HEK293T (cell line): ENCODE measurements at places on chromosomes 4 and X.

DNA sequence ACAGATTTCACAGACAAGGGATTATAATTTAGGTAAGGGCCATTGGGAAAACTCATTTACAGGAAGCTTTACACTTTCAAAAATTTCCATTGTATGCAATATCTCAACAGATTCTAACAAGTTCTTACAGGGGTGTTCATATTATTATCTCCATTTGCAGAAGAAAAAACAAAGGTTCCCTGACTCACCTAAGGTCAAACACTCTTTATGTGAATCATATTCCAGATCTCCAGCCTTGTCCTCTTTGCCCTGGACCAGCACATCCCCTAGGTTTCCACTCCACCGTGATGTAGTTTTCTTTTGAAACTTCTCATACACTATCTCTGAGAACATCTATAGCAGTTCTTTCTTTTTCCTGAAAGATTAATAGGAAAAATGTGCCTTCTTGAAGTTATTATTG, 96.4 kb upstream of the HS3ST1 start:
- DNase-seq: no peak

DNA sequence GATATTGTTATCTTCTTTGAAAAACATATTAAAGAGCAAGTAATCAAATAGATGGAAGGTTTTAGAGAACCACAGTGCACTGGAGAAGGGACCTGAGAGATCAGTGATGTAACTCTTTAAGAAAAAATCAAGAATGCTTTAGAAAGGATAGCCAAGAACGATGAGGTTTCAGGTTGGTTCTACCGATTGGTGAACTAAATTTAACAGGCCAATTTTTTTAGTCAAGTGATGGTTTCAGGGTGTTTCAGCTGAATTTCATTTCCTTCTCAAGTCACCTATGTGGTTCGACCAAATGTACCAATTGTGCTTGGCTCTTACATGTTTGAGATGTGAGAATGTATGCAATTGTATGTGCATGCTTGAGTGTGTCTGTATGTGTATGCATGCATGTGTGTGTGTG, 26.5 kb downstream of the HS3ST1 start:
- DNase-seq: no peak

DNA sequence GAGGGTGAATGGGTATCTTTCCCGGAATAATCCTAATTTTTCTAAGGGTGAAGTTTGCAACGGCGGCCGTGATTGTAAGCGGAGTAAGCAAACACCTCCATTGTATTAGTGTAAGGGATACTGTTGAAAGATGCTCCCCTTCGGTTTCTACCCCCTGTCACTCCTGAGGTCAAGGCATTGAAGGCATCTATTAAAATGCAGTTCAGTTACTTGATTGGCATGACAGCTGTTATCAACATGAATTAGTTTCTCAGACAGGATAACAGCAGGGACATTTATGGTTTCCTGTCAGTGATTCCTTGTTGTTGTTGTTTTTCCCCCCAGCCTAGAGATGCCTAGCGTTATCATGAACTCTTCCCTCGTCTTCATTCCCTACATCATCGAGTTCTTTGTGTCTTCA, 552 bp downstream of the SLC25A14 start:
- no peak for DNase-seq

GRCh38 chrX:2574271-2574670, 73.5 kb upstream of the DHRSX start:
- no peak for DNase-seq

DNA sequence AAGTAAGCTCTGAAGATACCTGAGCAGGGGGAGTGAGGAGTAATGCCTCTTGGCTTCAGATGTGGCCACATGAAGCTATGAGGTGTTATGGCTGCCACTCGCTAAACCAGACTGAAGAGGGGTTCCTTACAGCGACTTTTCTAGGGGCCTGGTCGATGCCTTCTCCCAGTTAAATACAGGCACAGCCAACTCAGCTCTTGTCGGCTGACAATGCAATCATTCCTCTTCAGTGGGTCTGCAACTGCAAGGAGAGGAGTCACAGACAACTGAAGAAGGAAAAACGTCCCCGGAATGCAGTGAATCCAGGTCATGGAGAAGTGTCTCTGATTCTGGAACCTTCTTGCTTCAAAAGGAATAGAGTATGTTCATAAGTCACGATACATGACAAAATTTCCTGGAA, 106.4 kb downstream of the RNF150 start:
- DNase-seq: no peak

DNA sequence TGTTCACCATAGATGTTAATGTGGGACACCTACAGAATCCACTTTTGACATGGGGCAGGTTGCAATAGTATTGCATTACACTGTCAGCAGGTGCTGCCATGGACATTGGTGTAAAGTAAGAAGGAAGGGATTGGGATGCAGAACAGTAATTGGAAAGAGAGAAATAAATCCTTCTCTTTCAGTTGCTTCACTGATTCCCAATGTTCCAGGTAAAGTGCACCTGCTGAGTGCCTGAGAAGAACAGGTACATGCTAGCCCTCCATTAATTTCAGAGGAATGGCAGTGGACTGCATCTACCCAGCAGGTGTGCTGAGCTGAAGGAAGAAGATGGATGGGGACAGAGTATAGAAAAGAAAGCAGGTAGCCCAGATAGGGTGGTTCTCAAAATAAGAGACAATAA, 248.5 kb downstream of the TENM3 start:
- DNase-seq: no peak

GRCh38 chr4:44871133-44871532, 144.8 kb upstream of the GNPDA2 start:
- DNase-seq: no peak

DNA sequence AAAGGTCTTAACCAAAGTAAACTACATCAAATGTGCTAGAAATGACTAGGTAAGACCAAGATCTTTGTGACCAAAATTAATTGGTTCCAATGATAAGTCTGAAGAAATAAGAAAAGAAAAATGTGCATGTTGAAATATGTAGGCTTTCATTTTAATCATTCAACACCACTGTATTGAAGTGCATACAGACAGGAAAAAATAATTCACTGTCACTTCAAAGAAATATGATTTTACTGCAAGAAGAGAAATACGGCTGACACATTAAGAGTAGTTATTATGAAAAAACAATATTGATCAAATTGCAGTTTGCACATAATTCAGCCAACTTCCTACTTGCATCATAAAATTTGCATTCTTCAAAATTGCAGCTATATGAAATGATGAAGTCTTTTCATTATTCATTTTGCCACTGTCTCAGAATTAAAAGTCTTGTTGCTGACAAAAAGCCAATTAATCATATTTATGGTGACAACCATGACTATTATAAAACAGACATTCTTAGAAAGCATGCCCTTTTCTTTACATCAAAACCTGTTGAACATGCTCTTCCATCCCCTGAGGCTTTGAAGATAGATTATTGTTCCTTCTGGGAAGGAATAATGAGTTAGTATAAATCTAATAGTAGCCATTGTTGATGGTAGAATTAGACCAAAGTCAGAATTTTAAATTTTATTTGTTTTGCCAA, 405.9 kb upstream of the MAD2L1 start:
- no peak for DNase-seq

DNA sequence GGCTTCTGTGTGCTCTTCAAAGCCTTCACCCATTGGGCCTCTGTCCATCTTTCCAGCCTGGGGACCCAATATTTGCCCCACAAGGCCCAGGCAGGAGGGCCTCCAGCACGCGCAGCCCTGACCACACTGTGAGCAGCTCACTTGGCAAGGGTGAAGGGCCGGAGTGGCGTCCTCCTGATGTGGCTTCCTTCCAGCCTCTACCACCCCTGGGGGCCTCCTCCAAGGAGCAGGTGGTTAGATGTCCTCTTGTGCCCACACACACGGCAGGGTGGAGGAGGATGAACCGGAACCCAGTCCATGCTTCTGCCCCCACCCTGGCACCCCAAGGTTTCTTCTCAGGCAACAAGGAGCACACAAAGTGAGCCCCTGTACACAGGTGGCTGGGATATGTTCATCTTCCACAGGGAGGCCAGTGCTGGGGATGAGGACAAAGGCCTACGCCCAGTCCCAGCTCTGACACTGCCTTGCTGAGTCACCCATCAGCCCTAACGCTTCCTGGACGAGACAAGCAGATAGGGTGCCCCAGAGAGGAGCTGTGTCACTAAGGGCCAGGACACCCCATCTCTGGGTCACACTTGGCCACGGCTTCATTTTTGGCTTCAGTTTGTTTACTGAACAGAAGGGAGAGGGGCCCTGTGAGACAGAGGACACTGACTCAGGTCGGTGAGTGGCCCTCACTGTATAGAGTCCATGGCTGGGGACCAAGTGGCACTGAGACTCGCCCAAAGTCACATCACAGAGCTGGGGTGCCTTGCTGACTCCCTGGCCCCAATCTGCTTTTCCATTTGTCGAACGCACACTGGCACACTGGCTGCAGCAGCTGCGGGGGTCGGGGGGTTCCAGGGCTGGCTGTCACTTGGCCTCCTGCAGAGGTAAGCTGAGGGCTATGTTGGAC, 1.9 kb downstream of the UBL4A start:
- DNase-seq: no peak

GRCh38 chrX:42530027-42530426, 247.9 kb downstream of the PPP1R2C start:
- DNase-seq: no peak

DNA sequence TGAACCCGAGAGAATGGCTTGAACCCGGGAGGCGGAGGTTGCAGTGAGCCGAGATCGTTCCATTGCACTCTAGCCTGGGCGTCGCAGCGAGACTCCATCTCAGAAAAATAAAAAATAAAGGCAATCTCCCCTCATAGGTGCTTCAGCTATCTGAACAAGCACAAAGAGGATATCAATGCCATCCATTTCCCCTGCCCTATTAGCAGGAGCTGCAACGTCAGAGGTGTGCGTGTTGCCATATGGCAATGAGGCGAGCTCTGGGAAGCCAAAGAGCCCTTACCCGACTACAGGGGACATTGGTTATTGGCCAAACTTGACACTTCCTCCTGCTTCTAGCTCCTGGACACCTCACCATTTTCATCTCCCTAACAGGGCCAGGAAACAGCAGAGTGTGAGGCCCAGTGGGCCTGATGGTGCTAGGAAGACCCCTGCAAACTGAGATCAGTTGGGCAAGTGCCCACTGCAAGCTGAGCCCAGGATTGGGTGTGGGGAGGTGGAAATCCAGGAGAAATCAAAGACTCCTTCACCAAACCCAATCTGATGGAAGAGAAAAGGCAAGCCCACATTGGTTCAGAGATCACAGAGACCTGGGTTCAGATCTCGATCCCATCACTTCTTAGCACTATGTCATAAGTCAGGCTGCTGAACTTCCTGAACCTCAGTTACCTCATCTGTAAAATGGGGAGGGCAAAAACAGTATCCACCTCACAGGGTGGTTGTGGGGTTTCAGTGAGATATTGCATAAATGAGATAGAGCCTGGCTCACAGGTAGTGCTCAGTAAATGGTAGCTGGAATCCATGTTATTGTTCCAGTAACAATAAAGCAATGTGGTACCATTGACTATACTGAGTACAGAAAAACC, 21.2 kb downstream of the SLC25A5 start:
- DNase-seq: no peak

DNA sequence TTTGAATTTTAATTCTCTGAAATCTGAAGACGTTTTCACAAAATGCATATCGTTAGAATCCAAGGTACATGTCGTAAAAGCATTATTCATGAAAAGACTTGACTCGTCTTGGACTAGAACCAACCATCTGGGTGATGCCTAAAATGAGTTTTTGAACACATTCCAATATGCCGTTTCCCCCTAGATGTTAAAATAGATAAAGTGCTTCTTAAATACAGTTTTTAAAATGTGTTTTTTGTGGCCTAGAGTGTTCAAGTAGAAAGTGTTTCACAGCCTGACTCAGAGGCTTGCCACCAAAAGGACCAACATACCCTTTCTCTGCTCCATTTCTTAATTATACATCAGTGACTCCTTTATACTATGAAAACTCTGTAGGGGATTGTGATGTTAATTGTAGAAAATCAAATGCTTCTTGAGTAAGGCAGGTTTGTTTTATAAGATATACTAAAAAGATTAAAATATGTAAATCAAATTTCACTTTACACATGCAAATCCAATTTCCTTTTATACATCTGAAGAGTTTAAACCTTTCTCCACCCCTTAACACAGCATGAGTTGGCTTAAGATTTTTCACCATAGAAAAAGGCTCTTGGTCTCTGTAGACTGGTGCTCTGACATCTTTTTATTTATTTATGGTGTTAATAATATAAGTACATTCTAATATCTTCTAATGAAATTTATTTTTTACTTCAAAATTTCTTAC, 48.4 kb downstream of the PRKG2 start:
- DNase-seq: no peak

GRCh38 chr4:73948990-73949706, 32.7 kb downstream of the PF4 start:
- DNase-seq: no peak

- DNase-seq: no peak
Measured at GRCh38 chr4:1868293-1868692, 2.9 kb upstream of the NSD2 start.

- no peak for DNase-seq
Measured at GRCh38 chr4:38091636-38092035, 131.4 kb downstream of the PTTG2 start.

DNA sequence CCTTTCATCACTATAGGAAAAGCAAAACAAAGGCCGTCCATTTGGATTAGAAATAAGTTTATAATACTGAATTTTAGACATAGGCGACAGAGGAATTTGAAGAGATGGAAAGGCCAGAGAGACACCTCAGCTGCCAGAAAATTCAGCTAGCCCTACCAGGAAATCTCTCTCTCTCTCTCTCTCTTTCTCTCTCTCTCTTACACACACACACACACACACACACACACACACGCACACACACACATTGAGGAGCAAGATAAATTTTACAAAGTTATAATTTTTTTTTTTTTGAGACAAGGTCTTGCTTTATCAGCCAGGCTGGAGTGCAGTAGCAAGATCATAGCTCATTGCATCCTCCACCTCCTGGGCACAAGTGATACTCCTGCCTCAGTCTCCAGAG, 1.4 kb downstream of the XK start:
- DNase-seq: no peak

GRCh38 chr4:5989236-5990225, 28.7 kb downstream of the C4orf50 start:
- no peak for DNase-seq

DNA sequence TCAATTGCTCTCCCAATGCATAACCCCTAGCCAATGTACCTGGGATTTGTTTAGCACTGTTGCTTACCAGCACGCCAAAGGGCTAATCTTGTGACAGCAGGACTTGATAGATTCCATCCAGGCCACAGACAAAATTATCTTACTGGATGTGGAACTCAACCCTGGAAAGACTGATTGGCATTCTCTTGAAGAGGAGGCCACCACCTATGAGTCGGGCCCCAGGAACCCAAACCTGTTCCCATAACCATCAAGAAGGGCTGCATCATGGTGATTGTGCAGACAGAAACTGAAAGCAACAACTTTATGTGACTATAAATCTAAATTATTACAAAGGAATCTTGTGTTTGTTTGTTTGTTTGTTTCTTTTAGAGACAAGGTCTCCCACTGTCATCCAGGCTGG, 19.9 kb upstream of the TMEM255A start:
- no peak for DNase-seq

GRCh38 chr4:181418496-181418895, 824.7 kb upstream of the TENM3 start:
- DNase-seq: no peak

- DNase-seq: peak; percentile 7
Measured at GRCh38 chr4:156584100-156584499, 387.5 kb downstream of the PDGFC start.

- DNase-seq: no peak
Measured at GRCh38 chrX:131791608-131792355, 231.3 kb upstream of the STK26 start.
